Stimulated activated naive CD4-positive, alpha-beta T cell (primary cell): ENCODE measurements at places on chromosomes 4 and X.

DNA sequence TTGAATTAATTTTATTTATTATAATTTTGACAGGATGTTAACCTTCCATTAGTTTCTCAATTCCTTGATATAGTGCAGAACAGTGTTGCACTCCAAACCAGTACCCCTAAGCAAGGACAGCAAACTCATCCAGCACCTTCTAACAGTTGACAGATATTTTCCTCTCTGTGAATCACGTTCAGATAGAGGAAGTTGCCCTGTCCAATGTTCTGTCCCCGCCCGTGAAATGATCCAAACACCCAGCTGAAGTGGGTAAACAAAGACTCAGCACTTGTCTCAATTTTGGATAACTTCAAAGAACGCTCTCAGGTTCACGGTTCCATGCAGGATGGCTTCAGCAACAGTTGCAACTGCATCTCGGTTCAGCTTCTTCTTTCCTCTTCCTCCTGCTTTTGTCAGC lies 1240.0 kb upstream of the ADGRL3 start:
- DNase-seq: no peak

GRCh38 chr4:187283201-187283955 lies 559.7 kb upstream of the FAT1 start:
- no peak for DNase-seq

DNA sequence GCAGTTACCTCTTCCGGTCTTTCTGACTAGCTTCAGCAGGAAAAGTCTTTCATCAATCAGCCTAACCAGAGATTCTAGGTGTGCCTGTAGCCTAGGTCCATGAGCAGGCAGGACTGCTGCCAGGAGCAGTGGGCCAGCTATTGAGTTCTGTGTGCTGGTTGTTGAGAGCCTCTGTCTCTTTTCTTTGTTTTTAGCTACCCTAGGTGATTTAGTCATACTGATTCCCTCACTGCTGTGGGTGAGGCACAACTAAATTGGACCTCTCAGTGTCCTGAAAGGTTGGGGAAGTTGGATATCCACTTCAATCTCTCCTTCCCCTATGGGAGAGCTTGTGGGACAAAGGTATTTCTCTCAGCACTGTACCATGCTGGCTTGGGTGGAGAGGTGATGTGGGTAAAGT lies 354.9 kb downstream of the GPAT3 start:
- DNase-seq: no peak

- no peak for DNase-seq
Observed at GRCh38 chr4:142380052-142380602, 466.0 kb downstream of the INPP4B start.

- peak; percentile 75 for DNase-seq
Observed at GRCh38 chrX:39309721-39310152, 508.5 kb downstream of the MID1IP1 start.

DNA sequence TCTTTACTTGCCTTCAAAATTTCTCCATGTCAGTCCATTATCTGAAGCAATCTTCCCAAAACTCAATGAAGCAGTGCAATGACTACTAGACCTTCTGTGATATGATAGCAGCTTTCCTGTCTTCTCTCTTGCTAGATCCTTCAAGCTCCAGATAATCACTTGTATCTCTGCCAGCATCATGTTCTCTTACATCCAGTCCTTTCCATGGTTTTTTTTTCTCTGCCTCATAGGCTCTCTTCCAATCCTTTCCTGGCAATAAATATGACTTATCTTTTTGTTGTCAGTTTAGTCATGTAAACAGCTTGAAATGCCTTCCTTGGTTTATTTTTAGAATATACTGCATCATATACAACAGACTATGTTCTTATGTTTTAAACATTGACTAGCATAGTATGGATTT lies 193.5 kb downstream of the CFAP299 start:
- no peak for DNase-seq

GRCh38 chr4:26372076-26372475 lies 51.3 kb downstream of the RBPJ start:
- DNase-seq: no peak

GRCh38 chr4:103075894-103076746 lies 441 bp downstream of the SLC9B2 start:
- peak; percentile 39 for DNase-seq

GRCh38 chr4:24195991-24196736 lies 306.3 kb upstream of the PPARGC1A start:
- no peak for DNase-seq

GRCh38 chr4:77927991-77928925 lies 65.6 kb downstream of the MRPL1 start:
- no peak for DNase-seq

DNA sequence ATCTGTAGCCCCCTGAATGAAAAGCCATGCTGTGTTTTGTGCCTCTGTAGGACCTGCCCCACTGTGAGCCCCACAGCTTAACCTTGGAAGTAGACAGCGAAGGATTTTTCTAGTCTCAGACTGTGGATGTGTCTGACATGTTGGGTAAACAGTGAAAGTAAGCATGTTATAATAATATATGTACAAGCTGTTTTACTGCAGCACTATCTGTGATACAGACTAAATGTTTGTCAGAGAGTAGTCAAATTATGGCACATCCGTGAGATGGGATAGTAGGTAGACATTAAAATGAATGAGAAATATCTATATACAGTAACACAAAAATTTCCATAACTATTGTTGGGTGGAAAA lies 381.2 kb upstream of the NR3C2 start:
- DNase-seq: no peak

DNA sequence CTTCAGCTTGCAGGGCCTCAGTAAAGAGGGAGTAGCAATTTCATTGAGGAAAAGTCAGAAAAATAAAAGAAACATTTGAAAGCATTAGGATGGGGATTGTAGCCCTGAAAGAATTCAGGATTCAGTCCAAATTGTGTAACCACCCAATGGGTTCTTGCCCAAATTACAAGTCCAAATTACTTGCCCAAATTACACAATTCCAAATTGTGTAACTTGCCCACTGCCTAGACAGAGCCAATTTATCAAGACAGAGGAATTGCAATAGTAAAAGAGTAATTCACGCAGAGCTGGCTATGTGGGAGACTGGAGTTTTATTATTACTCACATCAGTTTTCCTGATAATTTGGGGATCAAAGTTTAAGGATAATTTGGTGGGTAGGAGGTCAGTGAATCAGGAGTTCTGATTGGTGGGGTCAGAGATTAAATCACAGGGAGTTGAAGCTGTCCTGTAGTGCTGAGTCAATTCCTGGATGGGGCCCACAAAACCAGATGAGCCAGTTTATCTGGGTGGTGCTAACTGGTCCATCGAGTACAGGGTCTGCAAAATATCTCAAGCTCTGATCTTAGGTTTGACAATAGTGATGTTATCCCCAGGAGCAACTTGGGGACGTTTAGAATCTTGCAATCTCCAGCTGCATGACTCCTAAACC lies 18.1 kb upstream of the PAGE5 start:
- DNase-seq: no peak

GRCh38 chr4:114349543-114350175 lies 248.9 kb upstream of the UGT8 start:
- DNase-seq: no peak

- DNase-seq: no peak
Observed at GRCh38 chr4:78630615-78631014, 79.0 kb downstream of the ANXA3 start.

GRCh38 chrX:37714479-37714878 lies 28.9 kb downstream of the XK start:
- DNase-seq: no peak

DNA sequence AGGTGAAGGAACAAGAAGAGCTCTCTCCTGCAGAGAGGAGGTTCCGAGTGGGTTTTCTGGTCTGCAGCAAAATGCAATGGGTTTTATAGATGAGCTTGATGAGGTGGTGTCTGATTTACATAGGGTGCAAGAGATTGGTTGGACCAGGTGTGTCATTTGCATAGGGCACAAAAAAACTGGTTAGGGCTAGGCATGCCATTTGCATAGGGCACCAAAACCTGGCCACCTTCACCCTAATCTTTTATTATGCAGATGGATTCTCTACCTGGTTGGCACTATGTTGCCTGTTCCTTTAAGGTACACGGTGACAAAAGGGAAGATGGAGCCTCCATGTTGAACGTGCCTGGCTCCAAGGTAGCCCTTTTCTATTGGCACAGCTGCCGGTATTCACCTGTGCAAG lies 94.5 kb upstream of the PRKX start:
- no peak for DNase-seq

DNA sequence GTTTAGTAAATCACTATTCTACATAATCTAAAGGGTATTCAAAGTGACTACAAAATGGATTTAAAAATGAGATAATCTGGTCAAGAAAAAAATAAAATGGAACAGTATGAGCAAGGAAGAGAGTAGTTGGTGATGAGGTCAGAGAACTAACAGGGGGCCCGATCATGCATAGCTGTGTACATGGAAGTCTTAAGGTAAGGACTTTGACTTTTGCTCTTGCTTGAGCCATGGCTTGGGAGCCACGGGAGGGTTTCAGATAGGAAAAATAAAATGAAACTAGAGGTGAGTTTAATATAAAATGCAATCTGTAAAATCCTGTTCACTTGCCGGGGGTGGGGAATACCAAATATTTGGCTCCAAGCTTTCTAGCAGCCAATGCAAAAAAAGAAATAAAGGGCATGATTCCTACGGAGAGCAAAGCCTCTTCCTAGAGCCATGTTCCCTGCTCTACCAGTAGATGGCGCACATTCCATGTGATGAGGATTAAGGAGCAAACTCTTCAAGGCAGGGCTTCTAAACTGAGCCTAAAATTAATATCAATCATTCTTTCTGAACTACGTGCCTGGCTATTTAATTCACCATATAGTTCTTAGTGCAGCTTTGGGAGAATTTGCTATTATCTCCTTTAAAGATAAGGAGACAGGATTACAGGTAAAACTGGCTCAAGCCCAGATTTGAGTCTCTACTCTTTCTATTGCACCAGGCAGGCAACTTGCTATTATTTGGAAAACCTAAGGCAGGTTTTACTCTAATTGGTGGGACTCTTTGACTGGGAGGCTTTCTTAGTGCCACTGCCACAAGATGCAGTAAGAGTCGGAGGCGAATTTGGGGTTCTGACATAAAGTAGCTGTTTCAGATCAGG lies 6.8 kb upstream of the CLCN5 start:
- peak; percentile 15 for DNase-seq

- DNase-seq: no peak
Observed at GRCh38 chrX:129015381-129015780, 507.9 kb downstream of the SMARCA1 start.

DNA sequence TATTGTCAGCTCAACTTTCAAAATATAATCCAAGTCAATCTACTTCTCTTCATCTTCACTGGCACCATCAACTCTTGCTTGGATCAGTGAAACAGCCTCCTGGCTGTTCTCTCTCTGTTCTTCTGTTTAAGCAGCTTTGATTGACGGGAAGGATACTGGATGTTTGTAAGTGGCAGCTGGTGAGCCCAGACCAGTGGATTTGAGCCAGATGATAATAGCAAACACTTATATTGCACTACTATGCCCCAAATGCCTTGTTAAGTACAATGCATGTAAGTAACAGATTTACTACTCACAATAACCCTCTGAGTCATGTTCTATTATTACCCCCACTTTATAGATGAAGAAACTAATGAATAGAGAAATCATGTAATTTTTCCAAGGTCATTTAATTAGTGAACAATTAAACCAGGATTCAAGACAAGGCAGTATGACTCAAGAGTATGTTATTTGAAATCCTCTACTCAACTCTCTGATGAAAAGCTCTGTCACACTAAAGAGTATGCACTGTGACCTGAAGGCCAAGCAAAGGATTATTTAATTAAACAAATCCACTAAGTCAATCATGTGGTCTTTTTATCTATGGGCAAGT lies 44.8 kb downstream of the SPANXN3 start:
- no peak for DNase-seq

DNA sequence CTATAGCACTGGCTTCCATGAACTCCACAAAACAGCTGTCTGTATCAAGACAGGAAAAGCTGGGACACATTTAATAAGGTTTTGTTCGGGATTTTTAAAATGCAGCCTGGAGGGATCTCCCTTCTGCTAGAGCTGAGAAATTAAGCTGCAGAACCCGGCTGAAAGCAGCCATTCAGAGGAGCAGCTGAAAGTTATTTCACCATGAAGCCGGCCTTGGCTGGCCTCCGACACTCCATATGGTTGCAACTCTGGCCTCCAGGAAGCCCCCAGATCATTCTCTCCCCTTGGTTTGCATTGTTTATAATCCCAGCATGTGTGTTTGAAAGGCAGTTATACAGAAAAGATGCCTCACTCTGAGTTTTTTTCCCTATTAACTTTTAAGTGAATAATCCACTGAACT lies 239.4 kb downstream of the SPATA18 start:
- no peak for DNase-seq

- DNase-seq: no peak
Observed at GRCh38 chrX:136598631-136599030, 49.3 kb upstream of the CD40LG start.

DNA sequence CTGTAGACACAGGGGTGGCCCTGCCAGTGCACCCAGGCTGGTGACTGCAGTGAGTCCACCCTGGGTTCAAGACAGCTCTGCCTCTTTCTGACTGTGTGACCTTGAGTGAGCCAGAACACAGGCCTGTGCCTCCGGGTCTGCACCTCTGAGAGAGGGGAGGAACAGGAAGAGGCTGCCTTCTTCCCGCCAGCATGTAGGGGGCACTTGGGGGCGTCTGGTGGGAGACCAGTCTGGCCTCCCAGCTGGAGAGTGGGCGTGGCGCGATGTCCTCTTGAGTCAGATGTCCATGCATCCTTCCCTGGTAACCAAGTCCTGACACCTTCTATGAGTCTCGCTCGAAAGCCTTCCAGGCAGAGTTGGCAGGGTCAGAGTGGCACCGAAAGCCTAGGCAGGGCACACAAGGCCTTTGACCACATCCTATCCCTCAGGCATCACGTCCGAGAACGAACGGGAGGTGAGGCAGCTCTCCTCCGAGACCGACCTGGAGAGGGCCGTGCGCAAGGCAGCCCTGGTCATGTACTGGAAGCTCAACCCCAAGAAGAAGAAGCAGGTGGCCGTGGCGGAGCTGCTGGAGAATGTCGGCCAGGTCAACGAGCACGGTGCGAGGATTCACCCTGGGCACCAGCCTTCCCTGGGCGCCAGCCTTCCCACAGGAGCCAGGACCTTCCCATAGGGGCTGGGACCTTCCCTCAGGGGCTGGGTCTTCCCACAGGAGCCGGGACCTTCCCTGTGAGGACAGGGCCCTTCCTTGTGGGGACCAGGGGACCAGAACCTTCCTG lies 21.3 kb downstream of the WFS1 start:
- no peak for DNase-seq

GRCh38 chr4:172147687-172148086 lies 334.5 kb downstream of the GALNTL6 start:
- no peak for DNase-seq

GRCh38 chr4:141659539-141659938 lies 23.2 kb downstream of the IL15 start:
- DNase-seq: no peak

- no peak for DNase-seq
Observed at GRCh38 chr4:139642364-139642763, 23.3 kb upstream of the MGST2 start.

- DNase-seq: no peak
Observed at GRCh38 chr4:77043507-77044136, 32.2 kb downstream of the CCNI start.

- DNase-seq: no peak
Observed at GRCh38 chrX:4263030-4263803, 549.8 kb upstream of the PRKX start.

DNA sequence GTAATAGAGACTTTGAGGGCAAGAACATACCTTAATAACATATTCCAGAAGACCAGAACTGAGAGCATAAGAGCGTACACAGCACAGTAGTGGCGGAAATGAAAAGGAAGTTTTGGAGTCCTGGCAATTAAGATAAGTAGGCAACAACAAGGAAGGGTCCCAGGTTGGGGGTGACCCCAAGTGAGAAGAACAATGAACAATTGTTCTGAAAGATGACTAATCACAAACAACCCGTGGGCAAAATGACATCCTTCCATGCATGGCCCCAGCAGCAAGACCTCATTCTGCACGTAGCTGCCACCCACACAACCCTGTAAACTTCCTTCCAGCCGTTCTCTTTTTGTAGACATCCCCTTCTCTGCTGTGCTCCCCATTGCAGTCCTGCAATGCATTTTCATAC lies 384.4 kb upstream of the PABPC4L start:
- no peak for DNase-seq
